ENCODE measurements at places on chromosomes 11 and 22. TPM values are rescaled to one million over a fixed set of nuclear protein-coding genes. Genes with fewer than 3 reads are reported as not detected.

GRCh38 chr11:108975641-108976071, 310.8 kb downstream of the DDX10 start:
- DNase-seq, result no peak

DNA sequence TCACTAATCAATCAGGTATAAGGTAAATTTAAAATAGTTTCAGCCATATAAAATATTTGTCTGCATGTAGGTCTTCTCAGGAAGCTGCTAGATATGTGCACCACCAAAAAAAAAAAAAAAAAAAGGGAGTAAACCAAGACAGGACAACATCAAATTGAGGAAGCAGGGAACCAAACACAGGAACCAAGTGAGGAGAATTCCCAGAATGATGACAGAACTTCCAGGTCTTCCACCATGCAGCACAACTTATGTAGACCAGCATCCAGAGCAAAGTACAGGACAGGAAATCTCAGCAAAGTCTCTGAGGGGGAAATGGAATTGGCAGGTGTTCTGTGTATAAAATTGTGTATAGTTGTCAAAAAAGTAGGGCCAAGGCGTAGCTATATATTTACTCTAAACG, 101.2 kb upstream of the CTSC start:
- no peak for DNase-seq

The FTH1 gene
- 511 TPM for total RNA-seq

DNA sequence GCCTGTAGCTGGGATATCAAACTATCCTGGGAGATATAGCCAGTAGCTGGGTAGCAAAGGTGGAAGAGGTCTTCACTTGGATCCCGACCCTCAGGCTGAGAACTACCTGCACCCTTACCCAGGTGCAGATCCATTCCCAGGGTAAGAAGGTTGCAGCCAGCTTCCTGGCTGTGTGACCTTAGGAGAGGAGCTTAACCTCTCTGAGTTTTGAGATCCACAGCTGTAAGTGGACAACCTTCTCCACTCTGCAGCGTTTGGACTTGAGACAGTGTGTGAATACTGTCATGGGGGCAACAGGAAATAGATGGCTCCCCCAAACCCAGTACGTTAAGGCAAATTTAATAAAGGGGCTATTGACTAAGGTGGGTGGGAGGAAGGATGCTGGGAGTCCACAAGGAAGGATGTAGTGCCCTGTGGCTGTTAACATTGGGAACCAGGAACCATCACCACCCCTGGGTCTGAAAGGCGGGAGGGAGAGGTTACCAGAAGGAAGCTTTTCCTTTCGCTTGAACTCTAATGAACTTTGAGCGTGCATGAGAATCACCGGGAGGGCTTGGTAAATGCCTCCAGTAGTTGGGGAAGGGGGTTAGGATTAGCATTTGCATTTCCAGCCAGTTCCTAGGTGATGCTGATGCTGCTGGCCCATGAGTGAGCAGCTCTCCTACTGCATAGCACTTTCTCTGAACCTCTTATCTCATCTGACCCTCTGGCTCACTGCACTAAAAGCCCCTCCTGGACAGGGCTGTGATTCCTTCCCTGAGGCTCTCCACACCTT, 24.4 kb downstream of the SGSM1 start:
- no peak for DNase-seq

GRCh38 chr11:5593146-5593545, 3.3 kb upstream of the TRIM6 start:
- DNase-seq, result no peak

GRCh38 chr22:22159384-22159783, 85.2 kb upstream of the VPREB1 start:
- DNase-seq, result no peak

GRCh38 chr11:29534836-29535235, 482.0 kb downstream of the KCNA4 start:
- DNase-seq, result peak; percentile 8

DNA sequence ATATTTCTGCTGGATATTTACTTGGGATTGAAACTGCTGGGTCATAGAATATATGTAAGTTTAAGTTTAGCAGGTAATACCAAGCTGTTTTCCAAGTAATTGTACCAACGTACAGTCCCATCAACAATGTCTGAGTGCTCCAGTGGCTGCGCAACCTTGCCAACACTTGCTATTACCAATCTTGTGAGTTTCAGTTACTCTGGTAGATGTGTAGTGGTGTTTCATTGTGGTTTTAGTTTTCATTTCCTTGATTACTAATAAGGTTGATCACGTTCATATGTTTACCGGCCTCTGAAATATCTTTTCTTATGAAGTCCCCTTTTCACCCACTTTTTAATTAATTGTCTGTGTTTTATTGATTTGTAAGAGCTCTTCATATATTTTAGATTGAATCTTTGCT, 370.6 kb upstream of the CADM1 start:
- no peak for DNase-seq

The OR2AG1 gene
- not detected for total RNA-seq

- peak; percentile 36 for DNase-seq
Measured at GRCh38 chr22:28443526-28443876, 236.1 kb downstream of the TTC28 start.

DNA sequence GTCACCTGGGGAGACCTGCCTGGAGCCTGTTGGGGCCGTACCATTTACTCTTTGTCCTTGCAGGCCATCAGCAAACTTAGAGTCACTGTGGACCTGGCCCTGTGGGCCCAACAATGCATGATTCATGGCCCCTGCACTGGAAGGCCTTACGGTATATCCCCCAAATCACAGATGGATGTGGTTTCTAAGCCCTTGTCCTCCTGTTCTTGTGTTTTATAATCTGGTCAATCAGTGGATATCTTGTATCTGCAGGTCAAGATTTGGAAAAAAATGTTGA, 6.2 kb downstream of the TSKU start:
- DNase-seq, result no peak

The ALG9 gene
- 20.2 TPM for total RNA-seq

The SLC22A8 gene
- total RNA-seq, result not detected

DNA sequence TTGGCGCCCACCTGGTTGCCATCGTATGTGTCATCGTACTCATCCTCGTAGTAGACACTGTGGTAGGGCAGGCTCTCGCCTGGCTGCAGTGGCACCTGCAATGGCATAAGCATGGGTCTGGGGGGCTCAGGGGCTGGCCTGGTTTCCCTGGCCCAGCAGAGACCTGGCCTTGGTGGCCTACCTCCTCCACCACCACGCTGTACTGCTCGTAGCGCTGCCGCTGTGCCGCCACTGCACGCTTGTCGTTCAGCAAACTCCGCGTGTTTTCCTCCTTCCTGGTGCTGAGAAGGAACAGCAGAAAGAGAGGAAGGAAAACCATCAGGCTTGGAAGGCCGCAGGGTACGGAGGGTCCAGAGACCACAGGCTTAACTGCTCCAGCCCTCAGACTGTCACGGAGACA, 26.2 kb downstream of the UQCR10 start:
- no peak for DNase-seq

The TEX12 gene
- total RNA-seq, result not detected

- no peak for DNase-seq
Measured at GRCh38 chr11:60834742-60835533, 7.0 kb upstream of the CCDC86 start.

GRCh38 chr11:107719557-107720302, 7.9 kb upstream of the SLN start:
- no peak for DNase-seq

DNA sequence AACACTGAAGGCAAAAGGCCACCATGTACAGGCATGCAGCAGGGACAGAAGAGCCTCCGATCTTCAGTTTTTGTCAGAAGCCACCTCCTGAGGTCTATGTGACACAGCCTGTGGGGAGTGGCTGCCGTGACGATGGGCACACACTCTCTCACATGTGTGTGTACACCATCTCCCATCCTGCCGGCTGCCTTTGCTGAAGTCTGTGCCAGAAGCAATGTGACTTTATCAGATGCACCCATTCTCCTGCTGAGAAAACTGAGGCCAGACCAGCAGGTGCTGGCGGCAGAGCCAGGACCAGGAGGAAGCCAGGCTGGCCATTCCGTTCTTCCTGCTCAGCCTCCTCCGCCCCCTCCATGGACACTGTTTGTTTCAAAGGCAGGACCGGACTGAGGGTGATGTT, 16.7 kb downstream of the SHANK2 start:
- DNase-seq, result no peak

DNA sequence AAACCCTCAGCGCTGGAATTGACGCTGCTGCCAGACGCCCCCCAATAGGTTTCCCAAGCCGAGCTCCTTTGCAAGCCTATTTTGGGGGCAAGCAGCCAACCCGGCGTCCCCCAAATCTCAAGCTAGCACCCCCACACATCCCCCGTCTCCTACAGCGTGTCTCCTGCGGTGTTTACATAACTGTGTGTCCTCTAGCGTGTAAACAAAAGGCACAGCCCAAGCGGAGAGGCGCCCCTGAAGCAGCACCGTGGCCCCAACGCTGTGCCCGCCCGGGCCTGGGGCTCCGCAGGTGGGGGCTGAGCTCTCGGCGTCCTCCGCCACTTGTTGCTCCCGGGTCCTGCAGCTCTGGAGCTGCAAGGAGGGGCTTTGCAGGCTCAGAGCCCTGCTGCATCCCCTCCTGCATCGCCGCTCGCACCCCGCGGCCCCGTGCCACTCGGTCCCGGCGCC, 1.6 kb downstream of the CADM1 start:
- no peak for DNase-seq

DNA sequence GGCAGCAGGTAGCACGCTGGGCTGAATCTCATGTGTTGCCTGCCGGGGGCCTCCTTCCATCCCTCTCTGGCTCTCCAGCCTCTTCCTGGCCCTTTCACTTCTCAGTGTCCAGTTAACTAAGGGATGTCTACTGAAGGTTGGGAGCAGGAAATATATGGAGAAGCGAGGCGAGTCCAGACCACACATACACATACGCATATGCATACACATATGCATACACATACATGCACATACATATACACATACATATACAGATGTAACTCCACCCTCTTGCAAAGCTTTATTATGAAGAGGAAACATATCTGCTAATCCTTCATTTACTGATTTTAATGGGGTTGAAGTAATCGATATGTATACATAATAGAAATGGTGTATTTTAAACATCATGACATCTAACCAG, 636.1 kb upstream of the CCDC179 start:
- no peak for DNase-seq

The C22orf42 gene
- total RNA-seq, result not detected

DNA sequence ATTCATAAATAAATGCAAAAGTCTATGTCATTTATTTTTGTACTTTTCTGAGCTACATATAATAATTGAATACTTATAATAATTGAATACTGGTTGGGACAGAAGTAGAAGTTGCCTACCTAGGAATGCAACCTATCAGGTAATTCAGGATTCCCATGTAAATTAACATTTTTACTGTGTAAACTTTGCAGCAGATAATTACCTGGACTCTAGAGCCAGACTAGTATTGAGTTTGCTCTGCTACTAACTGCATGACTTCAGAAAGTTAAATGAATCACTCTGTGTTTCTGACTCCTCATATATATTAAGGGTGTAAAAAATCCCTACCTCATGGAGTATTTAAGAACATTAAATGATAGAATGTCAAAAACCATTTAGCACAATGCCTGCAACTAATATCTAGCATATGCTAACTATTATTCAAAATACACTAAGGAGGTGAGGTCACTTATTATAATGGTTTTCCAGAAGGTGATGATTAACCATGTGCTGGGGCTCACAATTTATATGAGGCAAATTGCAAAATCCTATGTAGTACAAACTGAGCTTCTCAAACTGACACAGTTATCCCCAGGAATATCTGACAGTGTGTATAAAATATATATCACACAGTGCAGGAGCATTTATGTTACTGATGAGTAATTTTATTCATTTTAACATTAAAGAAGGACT, 138.1 kb upstream of the ANO3 start:
- no peak for DNase-seq

- DNase-seq, result no peak
Measured at GRCh38 chr11:35316161-35316560, 103.2 kb downstream of the SLC1A2 start.

The SYT7 gene
- total RNA-seq, result 0.12 TPM

GRCh38 chr22:24247564-24248344, 2.9 kb upstream of the GGT5 start:
- peak; percentile 58 for DNase-seq

Data from A172 (cell line).